A549 treated with ZK216348 at 1 μM for 4 hours (cell line): ENCODE measurements at places on chromosomes 6 and 20. TPM values are rescaled to one million over a fixed set of nuclear protein-coding genes. Genes with fewer than 3 reads are reported as not detected.

Gene TCP11
- total RNA-seq = not detected in 5 replicates

Gene ZHX3
- 4.9 to 15.4 TPM (median 7.6 TPM) in 5 replicates for total RNA-seq

Gene MTCH1
- total RNA-seq = 98.2 to 139 TPM (median 135 TPM) in 5 replicates

Gene UBD
- total RNA-seq = 0.35 to 0.74 TPM (median 0.53 TPM) in 5 replicates
